Gastroesophageal sphincter (tissue), 4 donors: ENCODE measurements at places on chromosomes 1 and 21. TPM values are rescaled to one million over a fixed set of nuclear protein-coding genes. Genes with fewer than 3 reads are reported as not detected.

AK4 gene
- total RNA-seq, result 72.7 TPM

OR2T6 gene
- total RNA-seq, result not detected

RAB25 gene
- not detected for total RNA-seq

CD164L2 gene
- not detected for total RNA-seq

CELA3B gene
- not detected for total RNA-seq

MANEAL gene
- 2.7 TPM for total RNA-seq

PRAMEF8 gene
- total RNA-seq, result not detected

GPX7 gene
- total RNA-seq, result 13.0 TPM
